ENCODE measurements at places on chromosomes 11 and 22. TPM values are rescaled to one million over a fixed set of nuclear protein-coding genes. Genes with fewer than 3 reads are reported as not detected.

BBOX1 gene
- 0.04 TPM for polyA plus RNA-seq

GNB1L gene
- 5.1 TPM for polyA plus RNA-seq

OR52N4 gene
- polyA plus RNA-seq = 0.50 TPM

RASSF7 gene
- not detected for polyA plus RNA-seq

MUC2 gene
- polyA plus RNA-seq = 0.02 TPM

RBM4B gene
- polyA plus RNA-seq = 33.8 TPM

C1QTNF5 gene
- polyA plus RNA-seq = 17.2 TPM

RAD9A gene
- 3.1 TPM for polyA plus RNA-seq

ANO1 gene
- 13.1 TPM for polyA plus RNA-seq

GLB1L2 gene
- 15.3 TPM for polyA plus RNA-seq

E2F8 gene
- polyA plus RNA-seq = 0.08 TPM

OR52I1 gene
- polyA plus RNA-seq = not detected

MMP7 gene
- polyA plus RNA-seq = 0.48 TPM

GLYAT gene
- polyA plus RNA-seq = not detected

C22orf31 gene
- polyA plus RNA-seq = 0.20 TPM

CALCA gene
- polyA plus RNA-seq = not detected

ASPHD2 gene
- polyA plus RNA-seq = 0.52 TPM

CALCB gene
- polyA plus RNA-seq = not detected

OMP gene
- not detected for polyA plus RNA-seq

AIFM3 gene
- not detected for polyA plus RNA-seq

SLC6A5 gene
- polyA plus RNA-seq = not detected

ST14 gene
- polyA plus RNA-seq = 0.90 TPM

MS4A4E gene
- 0.57 TPM for polyA plus RNA-seq

PTPRJ gene
- polyA plus RNA-seq = 1.6 TPM

RAB3IL1 gene
- polyA plus RNA-seq = 4.5 TPM

SERPING1 gene
- polyA plus RNA-seq = 731 TPM

ZNF70 gene
- 3.8 TPM for polyA plus RNA-seq

TRIM48 gene
- not detected for polyA plus RNA-seq

MMP27 gene
- polyA plus RNA-seq = 0.12 TPM

CCDC116 gene
- polyA plus RNA-seq = 0.85 TPM

KCNJ1 gene
- polyA plus RNA-seq = not detected

OTOG gene
- polyA plus RNA-seq = not detected

OR5P2 gene
- polyA plus RNA-seq = not detected

KDM4D gene
- 0.92 TPM for polyA plus RNA-seq

SLC22A8 gene
- not detected for polyA plus RNA-seq

C22orf39 gene
- 58.9 TPM for polyA plus RNA-seq

THAP7 gene
- 54.9 TPM for polyA plus RNA-seq

IGSF22 gene
- polyA plus RNA-seq = 0.24 TPM

USH1C gene
- not detected for polyA plus RNA-seq

KCNE3 gene
- polyA plus RNA-seq = 19.1 TPM

C11orf86 gene
- not detected for polyA plus RNA-seq

SLCO2B1 gene
- polyA plus RNA-seq = 17.6 TPM

EMID1 gene
- polyA plus RNA-seq = 2.6 TPM

SCGB1A1 gene
- not detected for polyA plus RNA-seq

TMEM121B gene
- 0.67 TPM for polyA plus RNA-seq

Data from ovary (tissue), 10 donors.